Uterus (tissue), 4 donors: ENCODE measurements at places on chromosomes 13 and 19.
A peak's percentile ranks its signal among the peaks of the same experiment; 100 is the strongest.

DNA sequence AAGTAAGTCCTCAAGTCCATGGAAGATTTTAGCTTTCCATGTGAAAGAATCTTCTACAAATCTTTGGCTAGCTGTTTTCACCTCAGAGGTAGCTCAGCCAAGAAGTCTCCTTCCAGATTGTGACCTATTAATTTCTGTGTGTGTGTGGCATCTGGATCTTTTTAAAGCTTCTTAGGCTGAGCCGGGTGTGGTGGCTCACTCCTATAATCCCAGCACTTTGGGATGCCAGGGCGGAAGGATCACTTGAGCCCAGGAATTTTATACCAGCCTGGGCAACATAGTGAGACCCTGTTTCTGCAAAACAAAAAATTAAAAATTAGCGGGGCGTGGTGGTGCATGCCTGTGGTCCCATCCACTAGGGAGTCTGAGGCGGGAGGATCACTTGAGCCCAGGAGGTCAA lies 13.4 kb upstream of the SLC44A2 start:
- no peak for DNase-seq

DNA sequence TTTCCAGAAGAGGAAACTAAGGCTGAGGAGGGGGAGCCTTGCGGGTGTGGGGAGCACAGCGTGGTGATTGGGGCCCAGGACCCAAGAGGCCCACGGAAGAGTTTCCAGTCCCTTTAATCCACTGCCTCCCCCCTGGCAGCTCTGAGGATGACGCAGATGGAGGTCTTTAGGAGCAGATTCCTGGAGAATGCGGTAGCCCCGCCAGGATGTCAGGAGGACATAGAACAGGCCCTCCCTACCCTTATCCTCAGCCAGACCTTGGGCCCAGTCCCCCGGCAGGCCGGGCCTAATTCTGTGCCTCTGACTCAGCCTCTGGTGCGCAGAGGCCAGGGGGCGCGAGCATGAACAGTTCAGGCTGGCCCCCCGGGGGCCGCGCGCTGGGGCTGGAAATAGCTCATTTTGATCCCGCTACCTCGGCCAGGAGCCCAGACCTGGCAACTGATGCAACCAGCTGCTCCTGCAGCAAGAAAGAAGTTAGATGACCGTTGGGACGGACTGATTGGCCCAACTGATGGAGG lies 461 bp upstream of the HSPB6 start:
- DNase-seq: peak; percentile 97

DNA sequence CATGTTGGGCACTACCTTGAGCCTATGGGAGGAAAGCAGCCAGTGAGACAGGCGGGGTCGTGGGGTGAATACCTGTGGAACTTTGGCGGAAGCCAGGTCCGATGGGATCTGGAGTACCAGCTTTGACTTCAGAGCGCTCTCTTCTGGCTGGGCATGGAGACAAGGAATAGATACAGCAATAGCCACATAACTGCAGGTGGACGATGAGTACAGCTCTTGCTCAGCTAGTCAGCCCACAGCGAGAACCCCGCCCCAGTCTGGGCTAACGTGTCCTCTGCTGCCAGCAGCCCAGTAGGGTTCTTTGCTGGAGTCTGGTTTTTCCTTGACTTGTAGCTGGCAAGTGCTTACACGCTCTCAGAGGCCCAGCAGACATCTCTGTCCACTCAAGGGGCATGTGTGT lies 83.4 kb downstream of the SIPA1L3 start:
- no peak for DNase-seq

- no peak for DNase-seq
Measured at GRCh38 chr13:82615043-82615442, 1267.2 kb downstream of the SLITRK1 start.

DNA sequence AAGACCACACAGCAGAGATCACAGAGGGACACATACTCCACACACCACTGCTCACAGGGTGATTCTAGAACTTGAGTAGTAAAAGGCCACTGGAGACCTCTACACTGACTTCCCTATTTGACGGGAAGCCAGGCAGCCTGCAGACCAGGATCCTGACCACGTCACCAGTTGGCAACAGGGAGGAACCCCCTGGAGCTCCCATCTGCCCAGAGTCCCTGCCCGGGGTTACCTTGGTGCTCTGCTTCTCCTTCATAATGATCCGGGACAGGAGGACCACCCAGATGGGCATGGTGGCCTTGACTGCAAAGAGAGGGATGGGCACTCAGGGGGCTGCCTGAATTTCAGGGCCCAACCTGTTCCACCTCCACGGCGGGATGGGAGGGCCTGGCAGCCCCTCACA lies 932 bp downstream of the SLC35E1 start:
- no peak for DNase-seq

GRCh38 chr19:14156122-14156521 lies 19.7 kb upstream of the ASF1B start:
- DNase-seq: no peak

GRCh38 chr19:51297406-51297805 lies 14.0 kb upstream of the IGLON5 start:
- DNase-seq: no peak

DNA sequence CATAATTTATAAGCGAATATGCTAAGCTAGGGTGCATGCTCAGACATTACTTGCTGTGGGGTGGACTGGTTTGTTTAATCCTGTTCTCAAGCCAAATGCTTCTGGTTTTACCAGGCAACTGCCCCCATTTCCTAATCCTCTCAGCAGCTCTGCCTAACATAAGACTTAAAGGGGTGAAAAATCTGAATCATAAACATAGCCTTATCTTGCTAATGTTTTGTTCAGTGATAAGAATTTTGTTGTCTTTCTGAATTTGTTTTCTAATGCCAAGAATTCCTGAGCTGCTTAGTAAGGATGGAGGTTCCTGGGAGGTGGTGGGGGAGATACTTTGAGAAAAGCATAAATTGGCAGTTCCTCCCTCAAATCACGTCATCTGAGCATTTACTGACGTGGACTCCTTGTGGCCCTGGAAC lies 42.7 kb downstream of the ING1 start:
- no peak for DNase-seq

- DNase-seq: no peak
Measured at GRCh38 chr19:43310221-43310620, 40.9 kb upstream of the PSG9 start.

DNA sequence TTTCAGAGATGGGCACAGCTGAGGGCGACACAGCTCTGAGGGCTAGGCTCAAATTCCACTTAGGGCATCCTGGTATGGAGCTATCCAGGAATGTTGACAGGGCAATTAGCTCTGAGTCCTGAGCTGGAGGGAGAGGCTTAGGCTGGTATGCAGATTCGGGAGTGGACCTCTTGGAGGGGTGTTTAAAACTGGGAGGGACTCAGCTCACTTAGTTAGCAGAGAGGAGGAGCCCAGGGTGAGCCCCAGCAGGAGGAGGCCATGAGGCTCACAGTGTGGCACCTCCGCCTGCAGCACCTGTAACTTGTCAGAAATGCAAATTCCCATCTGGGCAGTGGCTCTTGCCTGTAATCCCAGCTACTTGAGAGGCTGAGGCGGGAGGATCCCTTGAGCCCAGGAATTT lies 10.2 kb upstream of the NOP53 start:
- no peak for DNase-seq

- DNase-seq: no peak
Measured at GRCh38 chr13:76645632-76646031, 240.6 kb downstream of the KCTD12 start.

GRCh38 chr19:2494084-2494446 lies 18.1 kb downstream of the GADD45B start:
- no peak for DNase-seq

DNA sequence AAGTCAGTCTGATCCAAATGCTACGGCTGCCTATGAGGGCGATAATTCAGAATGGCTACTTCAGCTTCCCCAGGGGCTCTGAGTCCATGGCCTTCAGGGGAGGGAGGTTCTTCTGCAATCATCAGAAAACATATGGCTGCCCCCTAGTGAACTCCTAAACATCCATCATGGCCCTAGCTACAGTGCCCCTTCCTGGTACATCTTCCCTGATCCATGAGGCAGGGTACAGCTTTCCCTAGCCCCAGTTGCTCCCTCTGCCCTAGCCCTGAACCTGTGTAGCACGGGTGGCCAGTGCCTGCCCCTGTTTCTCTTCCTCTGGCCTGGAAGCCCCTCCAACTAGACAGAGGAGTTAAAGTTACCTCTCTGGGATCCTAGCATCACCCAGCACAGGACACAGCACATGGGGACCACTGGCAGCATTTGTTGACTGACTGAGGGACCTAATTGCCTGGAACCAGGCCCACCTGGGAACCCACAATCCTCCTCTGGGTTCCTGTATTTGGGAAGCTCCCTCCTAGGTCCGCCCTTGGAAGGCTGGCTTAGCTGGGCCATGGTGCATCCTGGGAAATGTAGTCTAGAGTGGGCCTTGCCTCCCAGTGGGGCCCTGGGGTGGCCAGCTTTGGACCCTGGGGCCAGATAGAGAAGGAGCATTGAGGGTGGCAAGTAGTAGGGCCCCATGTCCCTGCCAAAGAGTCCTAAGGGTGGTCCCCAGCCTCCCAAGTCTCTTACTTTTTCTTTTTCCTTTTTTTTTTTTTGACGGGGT lies 17.7 kb upstream of the SEMA6B start:
- no peak for DNase-seq

- no peak for DNase-seq
Measured at GRCh38 chr19:7862413-7862951, 11.7 kb downstream of the PRR36 start.

- DNase-seq: no peak
Measured at GRCh38 chr13:90015565-90016507, 1331.7 kb upstream of the MIR17HG start.

DNA sequence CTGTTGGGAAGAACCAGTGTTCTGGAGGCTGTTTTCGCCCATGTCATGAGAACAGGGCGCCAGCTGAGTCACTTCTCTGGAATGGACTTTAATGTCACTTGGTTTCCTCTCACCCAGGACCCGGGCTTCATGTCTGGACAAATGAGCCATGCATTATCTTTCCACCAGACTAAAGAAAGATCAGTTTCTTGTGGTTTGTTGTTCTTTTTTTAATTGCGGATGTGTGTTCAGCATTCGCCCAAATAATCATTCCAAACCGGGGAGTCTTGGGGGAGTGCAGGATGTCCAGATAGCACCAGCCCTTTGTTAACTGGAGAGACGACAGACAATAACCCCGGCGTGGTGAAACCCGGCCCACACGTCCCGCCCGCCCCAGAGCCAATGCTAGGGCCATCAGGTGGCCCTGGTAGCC lies 102.5 kb downstream of the COL4A2 start:
- DNase-seq: no peak

DNA sequence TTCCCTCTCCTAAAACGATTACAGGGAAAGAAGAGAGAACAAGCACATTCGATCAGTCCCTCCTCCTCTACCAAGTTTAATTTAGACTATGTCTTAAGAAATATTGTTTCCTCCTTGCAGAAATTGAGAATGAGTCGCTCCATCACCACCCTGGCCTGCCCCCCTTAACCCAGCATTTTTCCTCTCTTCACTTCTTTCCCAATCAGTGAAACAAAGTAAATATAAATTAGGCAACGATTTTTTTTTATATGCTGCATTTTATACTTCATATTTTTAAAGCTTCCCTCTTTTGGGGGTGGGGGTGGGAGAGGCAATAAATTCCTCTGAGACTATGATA lies 300.0 kb downstream of the SPRY2 start:
- no peak for DNase-seq

DNA sequence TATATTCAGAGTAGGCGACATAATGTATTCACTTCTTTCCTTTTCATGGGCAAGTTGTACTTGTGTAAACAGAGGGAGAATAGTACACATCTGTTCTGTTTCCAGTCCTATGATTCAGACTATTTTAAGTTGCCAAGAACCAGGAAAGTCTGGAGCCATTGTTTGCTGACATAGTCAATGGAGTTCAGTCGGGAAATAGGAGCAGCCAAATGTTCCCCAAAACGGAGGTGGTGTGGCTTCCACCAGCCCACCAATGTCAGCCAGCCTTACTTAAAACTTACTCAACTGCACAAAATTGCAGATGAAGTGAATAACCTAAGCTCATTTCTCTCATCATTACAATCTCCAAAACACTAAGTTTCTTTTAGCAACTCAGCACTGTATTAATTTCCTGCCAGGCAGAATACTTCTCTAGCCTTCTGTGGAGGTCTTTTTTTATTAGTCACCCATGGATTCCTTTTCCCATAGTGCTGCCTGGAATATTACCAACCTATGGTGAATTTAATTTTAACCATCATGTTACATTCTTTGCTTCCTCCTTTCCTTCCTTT lies 22.3 kb upstream of the CSNK1A1L start:
- DNase-seq: peak; percentile 20

GRCh38 chr19:33436360-33437345 lies 63.1 kb downstream of the CEBPG start:
- no peak for DNase-seq

- DNase-seq: no peak
Measured at GRCh38 chr13:55410398-55411330, 1730.1 kb upstream of the PRR20A start.

GRCh38 chr13:33183431-33184111 lies 102.0 kb downstream of the STARD13 start:
- DNase-seq: no peak

DNA sequence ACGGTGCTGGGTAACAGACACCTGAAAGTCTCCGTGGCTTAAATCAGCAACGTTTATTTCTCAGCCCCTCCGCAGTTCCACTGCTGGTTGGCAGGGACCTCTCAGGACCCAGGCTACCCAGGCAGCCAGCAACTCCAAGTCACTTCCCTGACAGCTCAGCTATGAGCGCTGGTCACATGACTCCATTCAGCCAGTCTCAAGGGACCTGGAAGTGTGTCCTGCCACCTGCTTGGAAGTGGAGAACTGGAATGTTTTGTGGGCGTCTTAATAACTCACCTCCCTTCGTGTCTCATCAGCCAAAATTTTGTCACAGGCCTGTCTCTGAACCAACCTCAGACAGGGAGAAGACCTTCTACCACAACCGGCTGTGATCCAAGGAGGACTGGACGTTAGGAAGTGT lies 72.8 kb downstream of the DPF1 start:
- DNase-seq: no peak

DNA sequence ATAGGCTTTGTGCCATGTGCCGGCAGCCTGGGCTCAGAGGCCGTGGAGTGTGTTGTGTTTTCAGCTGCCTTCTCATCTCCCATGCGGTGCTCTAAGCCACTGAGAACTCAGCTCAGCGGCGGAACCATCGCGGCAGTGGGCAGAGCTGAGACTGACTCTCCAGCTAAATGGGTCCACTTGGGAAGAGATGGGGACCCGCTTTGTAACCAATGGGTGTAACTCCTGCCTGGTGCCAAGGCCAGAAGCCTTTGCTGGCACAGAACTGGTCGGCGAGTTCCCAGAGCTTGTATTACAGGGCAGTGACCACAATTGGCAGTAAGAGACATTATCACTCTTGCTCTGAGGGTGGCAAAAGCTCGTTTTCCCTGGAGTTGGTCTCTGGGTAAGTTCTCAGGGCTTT lies 183.0 kb downstream of the STK24 start:
- DNase-seq: no peak

DNA sequence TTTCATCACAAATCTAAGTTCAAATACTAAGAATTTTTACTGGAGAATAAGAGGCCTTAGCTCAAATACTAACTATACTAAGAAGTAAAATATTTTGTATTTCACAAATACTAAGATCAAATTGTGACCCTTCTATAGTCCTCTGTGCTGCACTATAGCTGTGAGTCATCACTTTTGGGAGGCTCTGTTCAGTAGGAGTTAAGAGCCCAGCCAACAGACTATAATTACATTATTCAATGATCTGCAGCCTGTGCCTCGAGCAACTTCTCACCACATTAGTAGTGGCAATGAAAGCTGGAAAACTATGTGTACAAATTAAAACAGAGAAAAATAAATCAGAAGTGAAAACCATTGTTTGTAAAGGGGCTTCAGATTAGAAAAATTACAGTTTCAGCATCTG lies 147.3 kb upstream of the GPC6 start:
- no peak for DNase-seq

GRCh38 chr13:66365101-66365500 lies 865.0 kb downstream of the PCDH9 start:
- no peak for DNase-seq
